ENCODE measurements at places on chromosomes 4 and X.

DNA sequence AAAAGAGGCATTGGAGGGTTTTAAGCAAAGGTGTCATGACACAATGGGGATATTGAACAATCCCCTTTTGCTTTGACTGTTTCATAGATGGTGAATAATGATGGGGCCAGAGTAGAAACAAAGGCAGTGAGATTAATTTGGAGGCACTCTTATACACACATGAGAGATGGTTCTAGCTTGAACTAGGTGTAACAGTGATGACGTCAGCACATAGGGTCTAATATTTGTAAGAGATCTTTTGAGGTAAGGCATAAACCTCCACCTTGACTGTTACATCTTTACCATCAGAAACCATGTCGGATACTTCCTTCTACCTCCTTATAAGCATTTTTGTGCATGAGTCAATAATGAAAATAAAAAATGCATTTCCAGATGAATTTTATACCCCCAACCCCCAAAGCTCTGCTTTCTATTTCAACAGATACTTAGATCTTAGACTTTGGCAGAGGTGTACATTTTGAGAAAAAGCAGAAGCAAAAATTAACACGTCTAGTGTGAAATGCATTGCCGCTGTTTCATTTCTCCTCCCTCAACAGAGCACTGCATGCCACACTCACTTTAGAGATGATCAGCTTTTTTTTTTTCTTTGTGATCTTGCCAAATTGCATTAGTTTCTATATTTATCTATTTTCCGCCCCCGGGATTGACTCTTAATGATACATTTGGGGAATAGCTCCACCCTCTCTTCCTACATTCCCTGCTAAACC is 87.2 kb downstream of the HS3ST1 start:
- DNase-seq: no peak

GRCh38 chr4:117284736-117285135 is 199.4 kb upstream of the TRAM1L1 start:
- no peak for DNase-seq

- DNase-seq: no peak
Observed at GRCh38 chr4:86155766-86156165, 204.1 kb downstream of the MAPK10 start.

DNA sequence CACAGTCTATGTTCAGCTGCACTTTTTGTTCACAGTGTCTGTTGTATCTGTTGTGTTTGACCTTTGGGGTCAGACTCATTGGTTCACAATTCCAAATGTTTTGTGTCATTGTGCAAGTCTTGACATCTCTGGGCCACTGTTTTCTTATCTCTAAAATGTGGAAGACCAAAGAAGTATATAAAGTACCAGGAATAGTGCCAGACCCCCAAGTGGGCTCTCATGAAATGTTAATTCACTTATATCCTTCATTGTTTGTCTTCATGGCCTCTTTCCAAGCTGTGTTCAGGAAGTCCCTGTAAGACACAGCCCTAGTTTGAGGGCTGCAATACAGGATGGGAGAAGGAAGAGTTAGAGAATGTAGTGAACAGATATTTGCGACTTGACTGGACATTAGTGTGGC is 468.3 kb upstream of the BOD1L1 start:
- DNase-seq: no peak

GRCh38 chr4:118957722-118958445 is 69.2 kb downstream of the SYNPO2 start:
- no peak for DNase-seq

DNA sequence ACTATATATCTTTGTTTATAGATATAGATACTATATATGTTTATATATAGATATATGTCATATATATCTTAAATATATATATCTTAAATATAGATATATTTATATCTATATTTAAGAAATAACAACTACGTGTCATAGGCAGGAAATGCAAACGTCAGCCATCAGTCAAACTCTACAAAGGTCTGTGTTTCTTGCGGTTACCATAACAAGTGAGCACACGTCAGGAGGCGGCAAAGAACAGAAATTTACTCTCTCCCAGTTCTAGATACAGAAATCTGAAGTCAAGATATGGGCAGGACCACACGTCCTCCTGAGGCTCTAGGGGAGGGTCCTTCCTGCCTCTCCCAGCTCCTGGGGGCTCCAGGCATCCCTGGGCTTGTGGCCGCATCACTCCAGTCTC is 6.5 kb downstream of the PLCXD1 start:
- no peak for DNase-seq

GRCh38 chr4:108828620-108829019 is 65.8 kb upstream of the ETNPPL start:
- DNase-seq: no peak

DNA sequence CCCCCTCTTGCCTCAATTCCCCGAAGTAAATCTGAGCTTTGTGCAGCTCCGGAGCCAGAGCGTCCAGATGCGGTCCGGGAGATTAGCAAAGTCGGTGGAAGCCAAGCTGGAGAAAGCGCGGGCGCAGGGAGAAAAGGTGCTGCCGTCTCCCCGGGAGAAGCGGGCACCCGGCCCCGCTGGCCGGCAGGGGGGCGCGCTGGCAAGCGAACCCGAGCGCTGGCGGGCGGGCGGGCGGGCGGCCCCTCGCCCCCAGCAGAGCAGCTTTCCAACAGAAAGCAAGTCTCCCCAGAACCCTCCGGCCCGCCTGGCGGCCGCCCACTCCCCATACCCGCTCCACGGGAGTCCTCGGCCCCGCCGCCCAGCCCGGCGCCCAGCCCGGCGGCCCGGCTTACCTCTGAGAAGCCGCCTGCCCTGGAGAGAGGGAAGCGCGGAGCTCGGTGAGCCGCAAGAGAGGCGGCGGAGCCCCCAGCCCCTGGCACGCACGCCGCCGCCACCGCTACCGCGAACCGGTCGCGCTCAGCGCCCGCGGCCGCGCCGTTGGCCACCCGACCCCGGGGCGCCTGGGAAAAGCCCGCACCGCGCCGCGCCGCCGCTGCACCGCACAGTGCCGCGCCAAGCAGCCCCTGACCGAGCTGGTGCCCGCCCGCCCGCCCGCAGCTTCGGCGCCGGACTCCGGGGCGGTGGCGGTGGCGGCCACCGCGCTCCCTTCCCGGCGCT is 529 bp upstream of the CITED1 start:
- no peak for DNase-seq

- no peak for DNase-seq
Observed at GRCh38 chr4:139654516-139654915, 11.1 kb upstream of the MGST2 start.

- peak; percentile 2 for DNase-seq
Observed at GRCh38 chrX:50448565-50448964, 22.1 kb downstream of the DGKK start.

GRCh38 chr4:120922381-120923206 is at the start of gene PRDM5:
PRDM5 (minus strand) TSS chr4:120922726; CDS start chr4:120922608, 118 bp downstream.
- DNase-seq: no peak

DNA sequence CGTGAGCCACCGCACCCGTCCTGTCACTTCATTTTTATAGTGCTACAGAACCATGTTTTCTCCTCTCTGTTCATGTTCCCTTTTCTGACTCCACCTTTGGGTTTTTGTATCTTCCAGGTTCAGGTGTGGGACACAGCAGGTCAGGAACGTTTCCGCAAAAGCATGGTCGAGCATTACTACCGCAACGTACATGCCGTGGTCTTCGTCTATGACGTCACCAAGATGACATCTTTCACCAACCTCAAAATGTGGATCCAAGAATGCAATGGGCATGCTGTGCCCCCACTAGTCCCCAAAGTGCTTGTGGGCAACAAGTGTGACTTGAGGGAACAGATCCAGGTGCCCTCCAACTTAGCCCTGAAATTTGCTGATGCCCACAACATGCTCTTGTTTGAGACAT is 12.4 kb downstream of the RAB33A start:
- no peak for DNase-seq

- no peak for DNase-seq
Observed at GRCh38 chr4:108814326-108814725, 51.5 kb upstream of the ETNPPL start.

DNA sequence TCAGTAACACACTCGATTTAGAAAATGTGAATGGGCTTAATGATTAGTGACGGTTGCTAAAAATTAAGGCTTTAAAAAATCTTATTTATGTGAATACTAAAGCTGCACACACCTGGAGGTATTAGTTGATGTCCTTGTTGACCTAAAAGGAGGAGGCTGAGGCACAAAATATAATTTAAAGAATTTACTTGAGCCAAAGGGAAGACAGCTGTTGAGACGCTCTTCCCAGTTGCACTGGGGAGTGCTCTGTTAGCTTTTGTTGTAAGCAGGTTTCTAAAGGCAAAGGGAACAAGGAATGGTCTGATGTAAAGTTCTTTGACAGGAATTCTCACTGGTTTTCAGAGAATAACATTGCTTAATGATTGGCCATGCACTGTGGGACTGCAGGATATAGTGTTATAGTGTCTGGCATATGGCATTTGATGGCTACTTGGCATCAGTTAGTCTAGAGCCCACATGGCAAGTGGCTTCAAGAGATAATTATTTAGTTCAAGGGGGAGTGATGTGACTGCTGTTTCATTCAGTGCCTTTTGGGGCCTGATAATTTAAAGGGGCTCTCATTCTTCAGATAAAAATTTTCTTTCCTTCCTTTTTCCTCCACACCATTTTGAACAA is 30.8 kb upstream of the PGM2 start:
- no peak for DNase-seq

- no peak for DNase-seq
Observed at GRCh38 chrX:40063555-40063954, 34.2 kb downstream of the BCOR start.

DNA sequence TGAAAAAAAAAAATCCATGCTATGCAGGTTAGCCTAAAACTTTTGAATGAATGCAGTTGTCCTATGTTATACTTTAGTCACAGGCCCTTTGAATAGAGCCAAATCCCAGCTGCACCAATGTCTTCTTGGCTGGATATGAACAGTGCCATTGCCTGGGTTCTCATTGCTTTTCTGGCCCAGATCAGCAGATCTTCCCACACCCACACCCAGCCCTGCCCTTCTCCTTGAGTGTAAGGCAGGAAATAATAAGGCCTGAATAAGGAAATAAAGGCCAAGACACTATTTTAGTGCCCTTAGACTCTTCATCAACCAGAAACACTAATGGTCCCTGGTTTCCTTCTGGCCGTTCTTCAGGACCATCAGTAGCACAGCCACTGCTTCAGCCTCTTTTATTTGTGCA is 66.6 kb downstream of the USP38 start:
- no peak for DNase-seq

- DNase-seq: no peak
Observed at GRCh38 chr4:10020871-10021652, at the start of gene SLC2A9. SLC2A9 (minus strand) TSS chr4:10021497; CDS start chr4:10021429, 68 bp downstream.

DNA sequence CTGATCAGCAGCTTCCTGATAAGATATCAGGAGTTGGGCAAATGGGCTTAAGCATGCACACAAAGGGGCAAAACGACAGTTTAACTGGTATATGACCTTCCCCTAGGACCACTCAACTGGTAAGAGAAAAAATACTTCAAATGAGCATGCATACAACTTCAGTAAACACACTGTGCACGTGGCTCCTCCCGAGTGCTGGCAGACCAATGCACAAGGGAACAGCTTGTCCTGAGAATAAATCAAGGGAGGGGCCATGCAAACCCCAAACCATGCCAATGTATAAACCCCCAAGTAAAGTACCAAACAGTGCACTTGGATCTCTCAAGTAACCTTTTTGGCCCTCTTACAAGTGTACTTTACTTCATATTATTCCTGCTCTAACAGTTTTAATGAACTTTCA is 293.3 kb upstream of the TBX22 start:
- DNase-seq: no peak

- peak; percentile 21 for DNase-seq
Observed at GRCh38 chrX:47501226-47502074, 18.4 kb upstream of the ZNF41 start.
